Stimulated activated CD8-positive, alpha-beta memory T cell treated with anti-CD3 and anti-CD28 coated beads, Interleukin-7, amount 100 ng/mL, for 1 hour (primary cell): ENCODE measurements at places on chromosomes 12 and 14.

DNA sequence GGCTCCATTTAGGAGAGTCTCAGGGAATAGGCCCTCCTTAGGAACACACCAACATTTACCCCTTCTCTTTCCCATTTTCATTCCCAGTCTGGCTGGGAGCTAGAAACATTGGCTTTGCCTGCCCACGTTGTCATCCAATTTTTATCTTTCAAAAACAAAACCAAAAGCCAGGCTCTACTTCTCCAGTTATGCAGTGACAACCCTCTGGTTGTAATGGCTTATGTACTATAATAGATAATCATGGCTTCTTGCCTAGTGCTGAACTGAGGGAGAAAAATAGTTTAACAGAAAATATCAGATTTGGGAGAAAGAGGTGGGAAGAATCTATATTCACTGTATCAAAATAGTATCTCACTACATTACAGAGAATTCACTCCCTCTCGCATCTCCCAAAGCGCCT is 32.1 kb upstream of the IL22 start:
- no peak for DNase-seq

DNA sequence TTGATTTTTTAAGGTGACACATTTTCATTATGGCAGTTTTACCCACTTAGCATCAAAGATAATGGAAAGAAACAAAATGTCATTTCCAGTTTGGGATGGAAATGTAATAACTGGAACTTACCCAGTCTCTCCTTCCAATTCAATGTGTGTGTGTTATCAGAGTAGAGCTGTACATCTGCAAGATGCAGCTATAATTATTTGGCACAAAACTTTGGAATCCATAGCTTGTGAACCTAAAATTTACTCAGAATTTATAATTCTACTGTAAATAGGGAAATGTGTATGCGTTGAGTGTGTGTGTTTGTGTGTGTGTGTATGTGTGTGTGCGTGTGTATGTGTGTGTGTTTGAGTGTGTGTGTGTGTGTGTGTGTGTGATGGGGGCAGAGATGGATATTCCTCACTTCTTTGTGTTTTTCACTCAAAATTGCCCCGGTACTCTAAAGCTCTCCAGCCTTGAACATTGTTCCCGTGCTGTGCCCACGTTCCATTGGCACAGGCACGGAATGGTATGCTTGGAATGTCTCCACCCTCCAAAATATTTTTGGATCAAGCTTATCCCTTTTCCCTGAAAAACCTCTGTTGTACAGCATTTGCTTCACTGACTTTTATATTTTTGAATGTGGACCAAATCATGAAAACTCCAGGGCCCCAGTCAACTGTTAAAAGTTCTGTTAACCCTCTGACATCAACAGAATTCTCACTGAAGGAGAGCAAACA is 150.2 kb upstream of the BMP4 start:
- no peak for DNase-seq

GRCh38 chr12:4444031-4444430 is 1.6 kb downstream of the FGF6 start:
- no peak for DNase-seq

- no peak for DNase-seq
Measured at GRCh38 chr12:48956279-48957140, 777 bp downstream of the ARF3 start.

GRCh38 chr14:59754256-59754655 is 116.3 kb downstream of the RTN1 start:
- no peak for DNase-seq
